CD4-positive, alpha-beta T cell treated with Interleukin-17A for 1 hour (primary cell): ENCODE measurements at places on chromosomes 3 and 15.

- DNase-seq, result no peak
Measured at GRCh38 chr3:106533788-106534160, 665.0 kb upstream of the CBLB start.

DNA sequence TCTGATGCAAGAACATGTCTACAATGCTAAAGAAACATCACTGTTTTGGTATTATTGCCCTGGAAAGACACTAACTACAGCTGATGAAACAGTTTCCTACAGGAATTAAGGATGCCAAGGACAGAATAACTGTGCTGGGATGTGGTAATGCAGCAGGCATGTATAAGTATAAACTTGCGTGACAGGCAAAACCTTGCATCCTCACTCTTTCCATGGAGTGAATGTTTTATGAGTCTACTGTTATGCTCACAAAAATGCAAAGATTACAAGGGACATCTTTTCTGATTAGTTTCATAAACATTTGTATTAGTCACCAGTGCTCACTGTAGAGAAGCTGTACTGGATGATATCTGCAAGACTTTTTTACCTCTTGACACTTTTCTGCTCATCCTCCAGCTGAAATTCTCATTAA lies 143.6 kb downstream of the NAALADL2 start:
- DNase-seq, result no peak

DNA sequence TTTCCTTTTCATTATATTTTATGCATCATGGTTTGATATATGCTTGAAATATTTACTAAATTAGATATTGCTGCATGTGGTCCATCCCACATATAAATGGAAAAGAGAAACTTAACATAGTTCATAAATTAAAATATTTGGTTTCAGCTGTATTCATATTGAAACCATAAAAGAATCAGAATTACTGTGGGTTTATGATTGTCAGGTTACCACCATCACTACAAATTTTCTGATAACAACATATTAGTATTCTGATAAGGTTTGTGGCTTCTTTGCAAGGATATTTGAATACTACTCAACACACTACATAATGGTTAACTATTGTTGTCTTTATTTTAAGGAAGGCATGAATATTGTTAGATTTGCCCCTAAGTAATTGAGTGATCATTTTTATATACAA lies 235.5 kb downstream of the UBE2E2 start:
- DNase-seq, result no peak

- no peak for DNase-seq
Measured at GRCh38 chr15:100493213-100493612, 35.5 kb downstream of the CERS3 start.

GRCh38 chr3:127625821-127626220 lies 3.2 kb upstream of the PODXL2 start:
- DNase-seq, result no peak

GRCh38 chr15:61668444-61668843 lies 391.8 kb downstream of the VPS13C start:
- no peak for DNase-seq

- no peak for DNase-seq
Measured at GRCh38 chr15:57509126-57509525, 82.6 kb upstream of the MYZAP start.

DNA sequence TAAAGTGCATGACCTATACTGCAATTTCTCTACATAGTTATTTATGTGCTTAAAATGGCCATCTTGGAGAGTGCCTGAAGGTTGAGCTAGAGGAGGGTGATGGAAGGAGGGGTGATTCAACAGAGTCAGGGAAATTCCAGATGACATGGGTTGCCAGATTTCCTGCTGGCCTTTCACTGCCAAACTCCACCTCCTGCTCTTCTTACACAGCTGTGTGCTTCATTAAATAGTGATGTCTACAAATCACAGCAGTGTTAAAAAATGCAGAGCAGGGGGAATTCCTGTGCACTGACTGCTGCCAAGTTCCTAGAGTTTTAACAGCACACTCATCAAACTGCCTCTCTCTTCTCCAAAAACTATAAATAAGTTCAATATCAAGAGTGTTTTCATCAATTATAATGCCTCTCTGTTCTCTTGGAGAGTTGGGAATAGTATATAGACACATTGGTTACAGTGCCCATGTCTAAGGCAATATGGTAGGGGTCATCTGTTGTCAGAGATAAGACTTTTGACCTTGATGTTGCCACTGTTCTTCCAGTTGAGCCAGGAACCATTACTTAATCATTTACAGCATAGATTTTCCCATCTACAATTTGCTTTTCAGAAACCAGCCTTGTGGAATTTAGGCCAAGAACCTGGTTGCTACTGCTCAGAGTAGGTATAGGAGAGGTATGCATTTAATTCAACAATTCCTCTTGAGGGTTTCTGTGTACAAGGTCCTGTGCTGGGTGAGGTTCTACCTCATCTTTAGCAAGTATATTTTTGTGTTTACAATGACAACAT lies 79.6 kb downstream of the TP63 start:
- no peak for DNase-seq

GRCh38 chr3:47512416-47513124 lies 942 bp downstream of the ELP6 start:
- peak; percentile 32 for DNase-seq

DNA sequence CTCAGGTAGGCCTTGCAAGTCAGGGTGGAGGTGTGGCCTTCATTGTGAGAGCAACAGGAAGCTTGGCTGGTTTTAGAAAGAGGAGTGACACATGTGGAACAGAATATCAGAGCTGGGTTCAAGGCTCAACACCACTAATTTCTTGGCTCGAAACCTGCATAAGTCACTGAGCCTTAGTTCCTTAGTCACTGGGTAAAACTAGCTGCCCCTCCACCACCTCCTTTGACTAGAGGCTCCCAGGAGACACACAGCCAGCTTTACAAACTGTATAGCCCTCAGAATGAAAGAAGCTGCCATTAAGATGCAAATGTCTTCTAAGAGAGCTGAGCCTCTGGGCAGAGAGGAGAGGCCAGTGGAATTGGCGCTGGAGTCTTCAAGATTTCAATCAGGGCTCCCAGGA lies 67.7 kb downstream of the CERS3 start:
- DNase-seq, result no peak

DNA sequence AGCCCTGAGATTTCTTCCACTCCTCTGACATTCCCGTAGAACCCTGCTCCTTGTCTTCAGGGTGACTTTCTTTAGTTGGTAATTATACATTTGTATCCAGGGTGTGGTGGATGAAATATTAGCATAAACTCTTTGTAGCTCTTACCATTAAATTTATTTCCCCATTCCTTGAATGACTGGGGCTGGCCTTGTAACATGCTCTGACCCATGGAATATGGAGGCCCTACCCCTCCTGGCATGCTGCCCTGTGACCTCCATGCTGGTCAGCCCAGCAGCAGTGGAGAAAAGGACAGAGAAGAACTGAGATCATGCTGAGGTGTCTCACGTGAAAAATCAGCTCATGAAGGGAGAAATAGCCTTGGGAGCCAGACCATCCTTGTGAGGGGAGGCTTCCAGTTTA lies 96.1 kb upstream of the PROK2 start:
- DNase-seq, result no peak

- DNase-seq, result no peak
Measured at GRCh38 chr3:20353286-20353685, 167.3 kb upstream of the SGO1 start.

- no peak for DNase-seq
Measured at GRCh38 chr3:158333736-158334135, 223.8 kb downstream of the RSRC1 start.

DNA sequence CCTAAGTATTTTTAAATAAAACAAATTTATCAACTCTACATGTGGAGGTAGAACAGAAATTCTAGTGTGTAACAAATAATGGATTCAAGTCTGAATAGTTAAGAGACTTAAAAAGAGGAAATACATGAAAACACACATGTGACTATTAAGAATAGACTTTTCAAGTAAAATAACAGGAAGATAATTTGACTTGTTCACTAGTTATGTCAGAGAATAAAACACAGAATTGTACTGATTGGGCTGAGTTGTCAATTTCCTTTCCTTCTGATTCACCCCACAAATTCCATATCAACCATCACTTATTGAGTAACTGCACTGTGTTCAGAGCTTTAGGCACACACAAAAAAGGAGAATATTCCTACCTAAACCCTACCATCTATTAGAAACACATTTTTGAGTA lies 557.2 kb downstream of the TUSC7 start:
- no peak for DNase-seq

- peak; percentile 5 for DNase-seq
Measured at GRCh38 chr15:41435037-41435786, 18.3 kb downstream of the RTF1 start.

GRCh38 chr3:52483081-52483480 lies 12.1 kb upstream of the STAB1 start:
- no peak for DNase-seq

DNA sequence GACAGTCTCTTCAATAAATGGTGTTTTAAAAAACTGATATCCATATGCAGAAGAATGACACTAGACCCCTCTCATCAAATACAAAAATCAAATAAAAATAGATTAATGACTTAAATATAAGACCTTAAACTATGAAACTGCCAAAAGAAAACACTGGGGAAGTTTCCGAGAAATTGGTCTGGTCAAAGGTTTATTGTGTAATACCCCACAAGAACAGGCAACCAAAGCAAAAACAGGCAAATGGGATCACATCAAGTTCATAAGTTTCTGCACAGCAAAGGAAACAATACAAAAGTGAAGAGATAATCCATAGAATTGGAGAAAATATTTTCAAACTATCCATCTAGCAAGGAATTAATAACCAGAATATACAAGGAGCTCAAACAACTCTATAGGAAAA lies 126.2 kb downstream of the GOLIM4 start:
- DNase-seq, result no peak

DNA sequence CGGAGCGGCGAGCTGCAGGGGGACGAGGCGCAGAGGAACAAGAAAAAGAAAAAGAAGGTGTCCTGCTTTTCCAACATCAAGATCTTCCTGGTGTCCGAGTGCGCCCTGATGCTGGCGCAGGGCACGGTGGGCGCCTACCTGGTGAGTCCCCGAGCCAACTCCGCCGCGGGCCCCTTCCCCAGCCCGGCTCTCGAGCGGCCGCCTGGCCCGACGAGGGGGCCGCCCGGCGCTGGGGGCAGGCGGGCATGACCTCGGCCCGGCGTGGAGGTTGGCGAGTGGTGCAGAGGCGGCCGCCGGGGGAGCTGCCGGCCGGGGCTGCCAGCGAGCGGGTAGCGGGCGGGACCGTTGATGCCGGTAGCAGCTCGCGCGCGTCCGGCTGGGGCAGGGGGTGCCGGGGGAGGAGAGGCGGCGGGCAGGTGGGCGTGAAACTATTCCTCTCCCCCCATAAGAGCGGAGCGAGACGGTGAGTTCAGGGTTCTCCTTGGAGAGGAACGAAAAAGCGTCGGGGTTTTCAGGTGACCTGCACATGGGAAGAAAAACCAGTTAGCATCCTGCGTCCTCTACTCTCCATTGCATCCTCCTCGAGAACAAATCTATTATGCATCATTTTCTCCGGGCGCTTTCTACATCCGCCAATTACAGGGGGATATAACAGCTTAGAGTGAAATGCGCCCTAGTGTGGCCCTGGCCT lies 585 bp downstream of the SLCO3A1 start:
- DNase-seq, result peak; percentile 38

GRCh38 chr3:114351123-114351821 lies 57.4 kb downstream of the TIGIT start:
- DNase-seq, result no peak

GRCh38 chr15:78111788-78112187 lies 19.4 kb downstream of the SH2D7 start:
- no peak for DNase-seq

DNA sequence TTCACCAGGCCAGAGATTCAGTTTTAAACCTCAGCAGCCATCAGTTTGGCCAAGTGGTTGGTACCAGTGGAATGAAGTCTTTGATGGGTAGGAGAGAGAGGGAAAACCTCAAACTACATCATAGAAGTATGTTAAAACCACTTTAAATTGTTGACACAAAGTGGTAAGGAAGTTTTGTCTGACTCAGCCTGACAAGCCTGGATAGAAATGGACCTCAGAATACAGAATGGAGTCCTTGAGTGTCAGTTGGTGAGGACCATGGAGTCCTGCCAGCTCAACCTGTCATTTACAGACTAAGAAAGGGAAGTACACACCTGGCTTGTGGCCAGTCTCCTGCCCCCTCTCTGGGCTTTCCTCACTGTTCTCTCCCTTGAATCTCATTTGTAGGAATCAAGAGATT lies 12.1 kb downstream of the EAF1 start:
- DNase-seq, result no peak

- no peak for DNase-seq
Measured at GRCh38 chr3:148742118-148742517, 44.4 kb downstream of the AGTR1 start.

- no peak for DNase-seq
Measured at GRCh38 chr3:78937475-78937874, 830.3 kb downstream of the ROBO1 start.

GRCh38 chr15:90232196-90232595 lies 1.5 kb downstream of the CIB1 start:
- no peak for DNase-seq

- no peak for DNase-seq
Measured at GRCh38 chr15:80783260-80783659, 4.1 kb downstream of the CEMIP start.

DNA sequence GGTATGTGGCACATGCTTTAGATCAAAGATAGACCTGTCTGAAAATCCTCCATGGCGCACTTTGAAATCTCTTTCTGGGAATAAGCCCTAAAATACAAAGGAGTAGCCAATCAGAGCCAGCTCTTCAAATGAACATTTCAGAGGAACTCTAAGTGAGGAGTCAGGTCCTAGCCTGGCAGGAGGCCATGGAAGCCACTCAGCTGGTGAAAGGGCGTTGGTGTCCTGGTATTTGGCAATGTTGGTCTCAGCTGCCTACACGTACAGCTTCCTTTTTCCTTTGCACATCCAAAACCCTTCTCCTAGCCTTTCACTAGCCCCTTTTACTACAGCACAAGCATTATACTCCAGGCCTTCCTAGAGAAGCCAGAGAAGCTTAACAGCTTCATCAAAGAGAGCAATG lies 5.5 kb downstream of the WDR73 start:
- DNase-seq, result no peak

- DNase-seq, result peak; percentile 43
Measured at GRCh38 chr15:67146875-67147381, 81.5 kb downstream of the SMAD3 start.

DNA sequence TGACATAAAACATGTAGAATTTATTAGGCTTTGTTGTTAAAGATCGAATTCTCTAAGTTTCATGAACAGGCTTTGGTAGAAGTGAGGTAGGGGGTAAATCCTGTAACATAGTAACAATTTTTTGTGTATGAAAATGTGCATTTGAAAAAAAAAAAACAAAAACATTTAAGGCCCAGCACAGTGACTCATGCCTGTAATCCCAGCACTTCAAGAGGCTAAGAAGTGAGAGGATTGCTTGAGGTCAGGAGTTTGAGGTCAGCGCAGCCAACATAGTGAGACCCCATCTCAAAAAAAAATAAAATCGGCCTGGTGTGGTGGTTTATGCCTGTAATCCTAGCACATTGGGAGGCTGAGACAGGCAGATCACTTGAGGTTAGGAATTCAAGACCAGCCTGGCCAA lies 26.8 kb upstream of the PPP4R2 start:
- DNase-seq, result no peak

GRCh38 chr15:67813104-67813634 lies 12.1 kb upstream of the SKOR1 start:
- no peak for DNase-seq

- no peak for DNase-seq
Measured at GRCh38 chr15:63488398-63488960, 15.9 kb upstream of the USP3 start.

- no peak for DNase-seq
Measured at GRCh38 chr15:57370929-57371328, 5.4 kb upstream of the CGNL1 start.

- no peak for DNase-seq
Measured at GRCh38 chr3:87236093-87236492, 9.0 kb downstream of the CHMP2B start.
